CD8-positive, alpha-beta memory T cell (primary cell): ENCODE measurements at places on chromosomes 6 and 20. TPM values are rescaled to one million over a fixed set of nuclear protein-coding genes. Genes with fewer than 3 reads are reported as not detected.

The C20orf144 gene
- 0.24 TPM for total RNA-seq

The BPIFB2 gene
- not detected for total RNA-seq

The PTK6 gene
- total RNA-seq = 0.18 TPM

The NFATC2 gene
- total RNA-seq = 63.0 TPM

The PPP1R16B gene
- total RNA-seq = 171 TPM

The MATN4 gene
- 0.22 TPM for total RNA-seq

The COL19A1 gene
- 0.33 TPM for total RNA-seq

The KHDC1L gene
- total RNA-seq = 0.37 TPM

The C6orf118 gene
- total RNA-seq = not detected

The GLP1R gene
- total RNA-seq = not detected

The NR2E1 gene
- not detected for total RNA-seq

The SYNDIG1 gene
- not detected for total RNA-seq

The LEMD2 gene
- 51.8 TPM for total RNA-seq

The CLPSL2 gene
- total RNA-seq = not detected

The RNASET2 gene
- 22.3 TPM for total RNA-seq

The IRF4 gene
- total RNA-seq = 703 TPM

The MYL9 gene
- total RNA-seq = not detected

The CASS4 gene
- 3.7 TPM for total RNA-seq

The TCFL5 gene
- 4.6 TPM for total RNA-seq

The CDH4 gene
- total RNA-seq = not detected

The DOK5 gene
- 4.8 TPM for total RNA-seq

The SIGLEC1 gene
- 0.18 TPM for total RNA-seq

The C4A gene
- 3.3 TPM for total RNA-seq
